ENCODE measurements at places on chromosomes 5 and 9.

DNA sequence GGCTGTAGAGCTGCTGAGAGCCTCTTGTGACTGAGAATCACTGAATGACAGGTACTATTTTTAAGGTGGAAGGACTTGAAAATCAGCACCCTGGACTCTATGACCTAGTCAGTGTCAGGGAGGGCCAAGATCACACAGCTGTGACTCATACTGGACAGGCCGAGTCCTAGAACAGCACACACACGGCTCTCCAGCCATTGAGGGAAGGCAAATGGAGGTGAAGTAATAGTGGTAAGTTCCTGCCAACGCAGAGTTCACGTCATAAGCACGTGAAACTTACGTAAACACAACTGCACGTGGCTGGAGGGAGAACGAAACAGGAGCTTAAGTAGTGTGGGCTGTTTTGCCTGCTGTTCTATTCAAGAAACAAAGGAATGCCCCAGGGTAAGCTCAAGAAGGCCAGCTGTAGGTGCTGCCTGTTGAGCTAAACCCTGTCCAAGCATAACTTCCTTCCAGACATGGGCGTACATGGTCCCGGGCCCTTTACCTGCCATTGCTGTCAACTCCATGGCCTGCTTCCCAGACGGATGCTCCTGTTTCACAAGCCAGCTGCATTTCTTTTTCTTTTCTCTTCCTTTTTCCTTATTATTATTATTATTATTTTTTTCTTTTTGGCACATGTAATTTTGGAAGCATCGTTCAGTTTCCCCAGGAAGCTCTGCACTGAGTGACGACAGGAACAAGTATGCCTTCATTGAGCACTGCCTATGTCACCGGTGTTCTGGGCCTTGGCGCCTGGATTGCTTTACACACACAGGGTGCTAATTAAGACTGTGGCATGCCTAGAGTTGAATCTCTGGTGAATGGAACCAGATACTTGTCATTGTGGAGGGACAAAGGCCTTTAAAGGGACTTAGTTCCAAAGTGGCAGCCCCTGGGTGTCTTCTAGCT is 10.2 kb upstream of the LCP2 start:
- no peak for DNase-seq

GRCh38 chr9:109391176-109391575 is 70.3 kb upstream of the EPB41L4B start:
- no peak for DNase-seq

DNA sequence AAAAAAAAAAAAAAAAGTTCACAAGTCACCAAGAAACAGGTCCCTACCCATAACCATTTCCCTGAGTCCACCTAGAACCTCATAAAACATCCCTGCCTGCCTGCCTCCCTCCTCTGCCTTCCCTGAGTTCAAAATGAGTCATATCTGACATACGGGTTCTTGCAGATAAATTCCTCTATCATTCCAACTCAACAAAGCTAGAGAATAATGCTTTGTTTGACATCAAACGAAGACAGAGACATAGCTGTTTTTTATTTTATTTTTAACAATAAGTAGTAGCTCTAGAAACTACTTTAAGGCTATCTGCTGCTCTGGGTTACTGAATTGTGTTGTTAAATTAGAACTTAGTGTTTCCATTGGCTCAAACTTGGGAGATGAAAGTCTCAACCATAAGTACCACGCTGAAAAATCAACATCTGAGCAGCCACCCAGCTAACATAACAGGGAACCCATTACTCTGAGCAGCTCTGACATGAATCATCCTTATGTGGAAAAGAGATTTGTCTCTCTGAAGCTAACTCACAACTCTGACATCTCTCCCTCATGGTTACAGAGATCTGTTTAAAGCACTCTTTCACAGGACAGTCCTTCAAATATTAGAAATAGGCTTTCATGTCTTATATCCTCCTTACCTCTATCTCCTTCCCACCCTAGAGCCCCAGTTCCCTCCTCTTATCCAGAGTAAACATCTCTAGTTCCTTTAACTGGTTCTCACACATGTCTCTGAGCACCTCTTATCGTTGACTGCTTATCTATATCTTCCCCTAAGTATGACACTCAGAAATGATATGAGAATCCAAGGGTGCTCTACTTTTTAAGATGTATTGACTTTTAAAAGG is 12.1 kb downstream of the TMEM245 start:
- no peak for DNase-seq

GRCh38 chr9:134632329-134632728 is 9.3 kb upstream of the COL5A1 start:
- no peak for DNase-seq

GRCh38 chr5:77301447-77301883 is 91.0 kb downstream of the PDE8B start:
- peak; percentile 99 for DNase-seq

DNA sequence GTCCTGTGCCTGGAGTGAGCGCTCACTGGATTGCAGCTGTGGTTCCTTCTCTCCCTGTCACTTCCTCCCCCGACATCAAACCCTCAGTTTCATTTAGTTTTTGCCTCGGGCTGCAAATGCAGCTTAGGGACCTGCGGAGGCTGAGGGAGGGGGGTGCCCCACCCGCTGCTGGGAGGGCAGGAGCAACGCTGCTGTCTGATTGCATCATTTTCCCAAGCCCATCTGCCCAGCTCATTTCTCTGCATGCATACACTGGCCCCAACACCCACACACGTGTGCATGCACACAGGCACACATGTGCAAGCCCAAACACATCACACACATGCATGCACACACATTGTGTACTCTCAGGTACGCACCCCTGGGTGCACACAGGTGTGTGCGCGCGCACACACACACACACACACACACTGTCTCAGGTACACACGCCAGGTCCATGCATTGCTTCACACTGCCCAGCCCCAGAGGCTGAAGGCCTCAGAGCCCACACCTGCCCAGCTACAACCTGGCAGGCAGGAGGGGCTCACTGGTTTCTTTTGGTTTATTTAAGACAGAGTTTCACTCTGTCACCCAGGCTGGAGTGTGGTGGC is 3.4 kb downstream of the ASS1 start:
- DNase-seq = peak; percentile 35

- DNase-seq = no peak
These were observed 180.6 kb upstream of the PAPPA start for GRCh38 chr9:115972843-115973595.

DNA sequence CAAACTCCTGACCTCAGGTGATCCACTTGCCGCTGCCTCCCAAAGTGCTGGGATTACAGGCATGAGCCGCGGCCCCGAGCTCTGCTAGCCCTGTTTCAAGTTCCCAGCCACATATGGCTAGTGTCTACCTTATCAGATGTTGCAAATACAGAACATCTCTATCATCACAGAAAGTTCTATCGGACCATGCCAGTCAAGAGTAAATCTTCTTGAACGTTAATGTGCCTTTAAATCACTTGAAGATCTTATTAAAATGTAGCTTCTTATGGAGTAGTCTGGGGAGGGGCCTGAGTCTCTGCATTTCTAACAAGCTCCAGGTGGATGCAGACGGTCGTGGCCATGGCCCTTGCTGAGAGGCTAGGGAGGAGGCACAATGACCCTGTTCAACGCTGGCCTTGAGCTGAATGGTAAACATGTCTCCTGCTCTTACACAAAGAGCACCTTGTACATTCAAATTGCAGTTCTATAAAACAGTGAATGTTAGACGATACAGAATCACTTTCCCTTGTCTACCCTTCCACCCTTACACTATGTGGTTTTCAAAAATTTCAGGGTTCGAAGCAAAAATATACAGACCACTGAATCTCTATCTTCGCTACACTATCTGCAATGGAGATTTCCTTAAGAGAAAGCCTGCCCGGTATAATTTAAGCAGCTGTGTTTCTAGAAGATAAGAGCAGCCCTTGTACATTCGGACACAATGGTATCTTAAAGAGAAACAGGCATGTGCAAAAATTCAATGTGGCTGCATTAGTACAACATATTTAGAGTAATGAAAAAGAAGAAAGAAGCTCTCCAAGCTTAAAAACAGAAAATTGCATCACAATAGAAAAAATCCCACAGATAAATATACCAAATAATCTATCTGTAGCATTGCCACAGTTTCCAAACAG is 114.1 kb downstream of the FRMD3 start:
- no peak for DNase-seq

DNA sequence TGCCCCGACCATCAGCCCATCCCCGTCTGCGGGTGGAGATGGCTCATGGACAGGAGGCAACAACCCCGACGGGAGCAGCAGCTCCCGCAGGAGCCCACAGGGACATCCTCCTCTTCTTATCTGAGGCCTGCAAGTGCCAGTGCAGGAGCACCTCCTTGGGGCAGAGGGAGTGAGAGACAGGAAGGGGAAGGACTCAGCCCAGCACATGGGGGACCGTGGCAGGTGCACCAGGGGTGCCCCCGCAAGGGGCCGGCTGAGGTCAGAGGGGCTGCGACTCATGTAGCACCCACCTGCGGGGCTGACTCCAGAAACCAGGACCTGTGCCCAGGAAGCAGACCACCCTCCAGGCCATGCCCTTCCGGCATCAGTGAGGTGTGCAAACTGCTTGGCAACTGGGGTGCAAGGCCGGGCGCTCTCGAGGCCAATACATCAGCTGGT is 259.8 kb upstream of the ADAMTS16 start:
- no peak for DNase-seq

- no peak for DNase-seq
These were observed 66.7 kb downstream of the KCNIP1 start for GRCh38 chr5:170570476-170570875.

GRCh38 chr5:133327946-133328401 is 276.2 kb downstream of the HSPA4 start:
- no peak for DNase-seq

DNA sequence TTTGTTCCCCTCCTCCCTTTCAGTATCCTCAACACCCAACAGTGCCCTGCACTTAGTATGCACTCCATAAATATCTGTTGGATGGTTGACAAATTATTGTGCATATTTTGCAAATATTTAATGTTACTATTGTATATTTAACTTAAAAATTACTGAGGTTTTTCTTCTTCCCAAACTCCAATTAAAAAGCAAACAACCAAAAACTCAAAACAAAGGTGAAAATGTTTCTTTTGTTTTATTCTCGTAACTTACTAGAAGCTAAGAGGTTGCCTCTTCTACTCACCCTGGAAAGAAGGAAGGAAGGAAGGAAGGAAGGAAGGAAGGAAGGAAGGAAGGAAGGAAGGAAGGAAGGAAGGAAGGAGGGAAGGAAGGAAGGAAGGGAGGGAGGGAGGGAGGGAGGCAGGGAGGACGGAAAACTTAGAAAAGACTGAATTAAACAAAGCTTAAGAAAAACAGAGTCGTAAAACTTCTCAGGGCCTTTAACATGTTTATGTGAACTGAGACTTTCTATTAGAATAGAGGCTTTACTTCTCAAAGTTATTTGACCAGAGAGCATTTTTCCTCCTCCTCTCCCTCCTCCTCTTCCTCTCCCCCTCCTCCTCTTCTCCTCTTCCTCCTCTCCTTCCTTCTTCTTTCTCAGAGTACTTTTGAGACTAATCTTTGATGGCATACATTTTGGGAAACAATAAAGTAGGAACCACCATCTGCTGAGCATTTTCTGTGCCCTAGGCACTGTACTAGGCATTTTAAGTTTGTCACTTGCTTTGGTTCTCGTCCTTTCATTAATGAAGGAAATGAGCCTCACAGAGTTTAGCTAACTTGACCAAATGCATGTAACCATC is 396.6 kb upstream of the WWC1 start:
- no peak for DNase-seq

- DNase-seq = no peak
These were observed 68.4 kb upstream of the GABRP start for GRCh38 chr5:170715141-170715540.

DNA sequence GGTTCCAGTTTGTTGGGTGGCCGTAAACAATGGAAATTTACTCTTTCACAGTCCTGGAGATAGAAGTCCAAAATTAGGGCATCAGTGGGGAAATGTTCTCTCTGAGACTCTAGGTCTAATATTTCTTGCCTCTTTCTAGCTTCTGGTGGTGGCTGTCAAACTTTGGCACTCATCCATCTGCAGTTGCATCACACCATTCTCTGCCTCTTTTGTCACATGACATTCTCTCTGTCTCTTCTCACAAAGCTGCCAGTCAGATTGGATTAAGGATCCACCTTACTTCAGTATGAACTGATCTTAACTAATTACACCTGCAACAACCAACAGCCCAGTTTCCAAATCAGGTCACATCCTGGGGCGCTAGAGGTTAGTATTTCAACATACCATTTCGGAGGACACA is 222.9 kb upstream of the FTMT start:
- DNase-seq = no peak

DNA sequence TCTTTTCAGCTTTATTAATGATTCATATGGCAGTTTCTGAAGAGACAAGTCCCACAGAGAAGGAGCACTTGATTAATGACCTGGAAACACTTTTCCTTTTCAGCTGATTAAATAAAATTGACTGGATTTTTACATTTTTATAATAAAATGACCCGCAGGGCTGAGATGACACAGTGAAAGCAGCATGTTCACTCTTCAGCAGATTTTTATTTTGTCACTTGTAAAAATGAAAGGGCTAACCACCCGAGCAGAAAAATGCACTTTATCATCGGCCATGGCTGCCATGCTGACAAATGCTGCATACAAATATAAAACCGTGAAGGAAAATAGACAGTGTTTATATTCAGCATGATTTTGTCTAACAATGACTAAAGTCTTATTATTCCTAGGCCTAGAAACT is 321.6 kb upstream of the ITGA1 start:
- no peak for DNase-seq

GRCh38 chr9:123716339-123716945 is 213.5 kb downstream of the DENND1A start:
- DNase-seq = no peak

DNA sequence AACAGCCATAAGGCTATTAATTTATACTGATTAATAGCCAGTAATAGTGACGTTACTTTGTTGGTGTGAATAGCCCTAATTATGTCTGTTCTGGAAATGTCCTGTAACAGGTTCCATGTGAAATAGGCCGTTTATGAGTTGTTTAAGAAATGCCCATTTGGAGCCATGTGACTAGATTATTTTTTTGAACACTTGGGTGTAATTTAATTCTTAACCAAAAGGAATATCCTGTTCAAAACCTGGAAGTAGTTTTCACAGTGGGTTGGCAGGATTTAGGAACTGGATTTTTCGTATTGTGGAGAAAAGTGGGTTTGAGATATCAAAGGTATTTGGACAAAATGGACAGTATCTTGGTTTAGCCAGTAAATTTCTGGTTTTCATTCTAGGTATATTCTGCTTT is 1.3 kb downstream of the TENT2 start:
- no peak for DNase-seq

DNA sequence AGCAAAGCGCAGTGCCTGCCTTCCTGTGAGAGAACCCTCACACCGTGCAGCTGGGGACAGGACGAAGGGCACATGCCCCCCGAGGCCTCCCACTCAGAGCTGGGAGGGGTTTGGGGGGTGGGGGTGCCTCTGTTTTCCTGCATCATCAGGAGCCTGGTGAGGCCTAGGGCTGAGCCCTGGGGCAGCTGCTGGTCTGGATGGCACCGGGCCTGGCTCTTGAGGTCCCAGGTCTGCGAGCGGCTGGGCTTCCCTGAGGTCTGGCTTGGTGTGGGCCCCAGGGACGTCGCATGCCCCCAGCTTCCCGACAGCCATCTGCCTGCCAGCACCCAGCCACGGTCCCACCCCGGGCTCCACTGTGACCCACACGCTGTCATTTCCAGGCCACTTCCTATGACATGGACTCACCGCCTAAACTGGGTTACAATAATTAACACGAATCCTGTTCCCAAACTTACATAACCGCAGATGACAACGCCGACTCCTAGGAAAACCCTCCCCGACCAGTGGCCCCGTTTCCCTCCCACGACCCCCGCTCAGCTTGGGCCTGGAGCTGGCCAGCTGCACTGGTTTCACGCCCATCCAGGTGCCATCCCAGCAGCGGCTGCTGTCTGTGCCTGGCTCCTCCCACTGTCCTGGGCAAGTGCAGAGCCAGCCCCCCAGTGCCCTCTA is 8.7 kb downstream of the NACC2 start:
- no peak for DNase-seq

Data from BJ (cell line).